Fibroblast of mammary gland (primary cell): ENCODE measurements at places on chromosomes 1 and 21.

GRCh38 chr1:7948960-7949359 is 8.3 kb upstream of the TNFRSF9 start:
- peak; percentile 91 for DNase-seq

- no peak for DNase-seq
These were observed 36.8 kb downstream of the CITED4 start for GRCh38 chr1:40825435-40825788.

GRCh38 chr1:203362720-203363025 is 11.8 kb upstream of the FMOD start:
- no peak for DNase-seq

- DNase-seq: no peak
These were observed 341.7 kb downstream of the PCP4 start for GRCh38 chr21:40208948-40209345.

DNA sequence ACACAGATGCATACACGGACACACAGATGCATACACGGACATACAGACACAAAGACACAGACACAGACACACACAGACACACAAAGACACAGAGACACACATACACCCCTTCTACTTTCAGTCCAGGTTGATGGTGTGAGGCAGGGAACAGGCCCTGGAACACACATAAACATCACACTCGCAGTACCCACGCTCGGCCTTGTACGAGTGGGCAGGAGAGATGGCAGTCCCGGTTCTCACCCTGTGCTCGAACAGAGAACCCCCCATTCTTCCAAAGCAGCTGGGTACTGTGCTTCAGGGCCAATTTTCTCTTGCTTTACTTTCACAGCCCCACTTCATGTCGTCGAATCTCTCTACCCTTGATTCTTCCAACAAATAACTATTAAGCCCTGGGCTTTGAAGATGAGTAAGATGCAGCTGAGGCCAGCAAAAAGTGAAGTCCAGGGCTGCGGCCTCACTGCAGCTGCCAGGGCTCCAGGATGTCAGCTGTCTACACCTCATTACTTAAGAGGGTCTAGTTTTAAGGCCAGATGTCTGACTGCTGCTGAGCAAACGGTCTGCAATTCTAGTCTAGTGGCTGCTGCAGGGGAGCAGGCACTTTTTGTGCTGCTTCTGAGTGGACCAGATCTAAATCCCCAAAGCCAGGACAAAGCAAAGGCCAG is 90.1 kb downstream of the PGBD5 start:
- DNase-seq: peak; percentile 73

DNA sequence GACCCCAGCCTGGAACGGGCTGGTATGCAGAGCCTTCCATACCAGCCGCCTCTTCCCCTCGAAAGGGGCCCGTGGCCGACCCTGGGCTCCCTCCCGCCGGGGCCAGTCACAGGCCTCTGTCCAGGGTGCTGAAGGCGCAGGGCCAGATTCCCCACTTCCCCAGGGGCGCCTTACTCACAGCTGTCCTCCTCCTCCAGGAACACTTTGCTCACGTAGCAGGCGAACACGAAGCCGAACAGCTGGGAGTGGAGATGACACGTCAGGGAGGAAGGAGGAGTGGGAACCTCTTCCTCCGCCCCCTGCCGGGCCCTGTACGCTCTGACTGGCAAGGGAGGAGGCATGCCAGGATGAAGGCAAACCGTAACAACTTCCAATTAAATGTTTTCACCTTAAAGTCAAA is 57.3 kb downstream of the NKAIN1 start:
- peak; percentile 96 for DNase-seq
